ENCODE measurements at places on chromosomes 12 and 14. TPM values are rescaled to one million over a fixed set of nuclear protein-coding genes. Genes with fewer than 3 reads are reported as not detected.

NINJ2 gene
- total RNA-seq: 0.94 TPM

ANAPC7 gene
- 99.3 TPM for total RNA-seq

SLC5A8 gene
- total RNA-seq: 0.35 TPM

PTCSC3 gene
- total RNA-seq: not detected

All from GM23338 (cell line).